ENCODE measurements at places on chromosomes 1 and 21. TPM values are rescaled to one million over a fixed set of nuclear protein-coding genes. Genes with fewer than 3 reads are reported as not detected.

- H3K27ac ChIP-seq = no peak overlapping the region
- no peaks in the 10 kb centered on the region for H3K4me1 ChIP-seq
- DNase-seq = no peak
Measured at GRCh38 chr1:212353181-212353580, 61.5 kb downstream of the PACC1 start.

GRCh38 chr1:117136749-117137148 lies 15.2 kb upstream of the TRIM45 start:
- no peak overlapping the region for H3K27ac ChIP-seq
- no peaks in the 10 kb centered on the region for H3K4me1 ChIP-seq
- DNase-seq = no peak

DNA sequence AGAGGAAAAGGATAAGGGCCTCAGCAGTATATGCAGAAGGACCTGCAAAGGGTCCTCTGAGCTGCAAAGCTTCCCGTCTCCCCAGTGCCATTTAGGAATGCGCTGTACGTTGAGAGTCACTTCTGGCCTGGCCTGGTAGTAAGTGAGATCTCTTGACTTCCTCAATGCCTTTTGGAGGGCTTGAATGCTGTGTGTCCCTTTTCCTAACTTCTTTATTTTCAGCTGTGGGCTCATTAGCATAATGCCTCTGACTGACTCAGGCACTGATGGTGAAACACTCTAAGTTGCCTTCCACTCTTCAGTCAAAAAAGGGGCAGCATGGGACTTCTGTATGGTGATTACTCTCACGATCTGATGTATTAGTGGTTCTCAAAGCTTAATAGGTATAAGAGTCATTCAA lies 49.9 kb downstream of the XCL1 start:
- DNase-seq = no peak
- H3K27me3 ChIP-seq = no peaks in the 10 kb centered on the region
- H3K4me1 ChIP-seq = peaks cover 10% of the 10 kb centered on the region

Gene DIPK1A
- 3.9 TPM for total RNA-seq

Measured in tibial nerve (tissue), 4 donors.